NCI-H526 (cell line): ENCODE measurements at places on chromosomes 5 and 9.

GRCh38 chr9:81317939-81318338, 371.4 kb downstream of the TLE1 start:
- DNase-seq, result no peak

DNA sequence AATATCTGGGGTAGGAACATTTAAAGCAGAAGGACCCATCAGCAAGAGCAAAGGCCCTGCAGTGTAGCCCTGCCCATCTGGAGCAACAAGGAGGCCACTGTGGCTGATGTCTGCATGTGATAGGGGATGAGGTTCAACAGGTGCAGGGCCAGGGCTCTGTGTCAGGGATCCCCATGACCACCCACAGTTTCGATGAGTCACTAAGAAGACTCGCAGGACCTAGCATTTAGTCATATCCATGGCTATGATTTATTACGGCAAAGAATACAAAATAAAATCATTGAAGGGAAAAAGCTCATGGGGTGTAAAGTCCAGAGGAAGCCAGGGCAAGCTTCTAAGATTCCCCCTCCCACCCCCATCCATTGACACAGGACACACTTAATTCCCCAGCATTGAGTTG, 188.6 kb downstream of the ADGRV1 start:
- no peak for DNase-seq

- DNase-seq, result no peak
Measured at GRCh38 chr5:179953987-179954386, 46.3 kb upstream of the TBC1D9B start.

GRCh38 chr5:127517110-127517479, 345 bp upstream of the PRRC1 start:
- no peak for DNase-seq

DNA sequence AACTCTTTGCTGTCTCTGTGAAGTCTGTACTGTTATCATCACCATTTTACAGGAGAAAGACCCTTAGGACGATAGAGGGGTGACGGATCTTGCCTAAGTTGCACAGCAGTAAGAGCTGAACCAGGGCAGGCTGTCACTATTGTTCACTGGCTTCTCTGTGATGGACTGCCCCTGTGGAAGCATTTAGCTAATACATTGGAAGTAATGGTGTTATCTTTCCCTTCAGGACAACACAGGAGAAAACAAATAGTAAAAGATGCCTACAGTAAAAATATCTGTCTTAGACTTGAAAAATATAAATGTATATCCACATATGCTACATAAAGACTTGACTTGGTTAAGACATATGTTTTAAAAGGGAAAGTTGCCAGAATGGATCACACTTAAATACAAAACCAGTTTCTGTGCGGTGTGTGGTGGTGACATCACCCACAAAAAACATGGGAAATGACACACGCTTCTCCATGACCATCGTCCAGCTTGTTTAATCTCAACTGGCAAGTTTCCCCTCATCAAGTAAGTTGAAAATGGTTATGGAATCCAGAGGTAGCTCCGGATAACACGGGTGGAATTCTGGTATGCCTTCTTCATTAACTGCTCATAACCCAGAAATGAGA, 351.8 kb downstream of the EBF1 start:
- no peak for DNase-seq
